ENCODE measurements at places on chromosomes 3 and 15.

DNA sequence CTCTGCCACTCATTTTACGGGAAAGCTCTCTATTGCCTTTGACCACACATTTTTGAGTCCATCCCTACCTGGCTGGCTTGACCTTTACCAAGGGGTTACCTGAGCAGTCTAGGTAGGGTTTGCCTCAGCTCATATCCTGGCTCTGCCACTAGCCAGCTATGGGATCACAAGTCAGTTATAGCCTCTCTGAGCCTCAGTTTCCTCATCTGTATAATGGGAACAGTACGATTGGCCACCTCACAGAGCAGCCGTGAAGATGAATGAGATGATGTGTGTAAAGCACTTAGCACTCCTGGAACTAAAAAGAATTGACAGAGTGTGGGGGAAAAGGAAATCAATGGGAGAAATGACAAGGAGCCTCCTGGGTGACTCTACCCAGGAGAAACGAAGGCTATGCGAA is 28.0 kb downstream of the SPATA12 start:
- no peak for DNase-seq

- peak; percentile 25 for DNase-seq
Observed at GRCh38 chr3:148911173-148911572, 46.1 kb downstream of the CPA3 start.

DNA sequence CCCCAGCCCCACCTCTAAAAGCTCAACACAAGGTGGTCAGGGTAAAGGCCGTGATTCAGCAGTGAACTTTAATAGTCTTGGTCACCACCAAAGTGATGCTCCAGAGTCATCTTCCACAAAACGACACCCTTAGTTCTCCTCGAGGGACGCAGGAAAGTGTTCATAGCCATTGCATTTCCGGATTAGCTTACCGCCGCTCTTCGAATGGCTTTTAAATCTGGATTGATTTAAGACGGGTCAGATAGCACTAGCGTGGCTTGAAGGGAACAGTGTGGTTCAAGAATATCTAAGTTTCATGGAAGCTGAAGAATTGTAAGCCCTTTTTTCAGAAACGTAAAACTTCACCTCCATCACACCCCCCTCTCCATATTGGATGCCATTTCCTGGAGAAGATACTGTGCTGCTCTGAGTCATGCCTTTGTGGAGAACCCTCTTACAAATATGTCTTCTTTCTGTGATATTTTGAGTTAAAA is 829 bp downstream of the RNF7 start:
- no peak for DNase-seq

DNA sequence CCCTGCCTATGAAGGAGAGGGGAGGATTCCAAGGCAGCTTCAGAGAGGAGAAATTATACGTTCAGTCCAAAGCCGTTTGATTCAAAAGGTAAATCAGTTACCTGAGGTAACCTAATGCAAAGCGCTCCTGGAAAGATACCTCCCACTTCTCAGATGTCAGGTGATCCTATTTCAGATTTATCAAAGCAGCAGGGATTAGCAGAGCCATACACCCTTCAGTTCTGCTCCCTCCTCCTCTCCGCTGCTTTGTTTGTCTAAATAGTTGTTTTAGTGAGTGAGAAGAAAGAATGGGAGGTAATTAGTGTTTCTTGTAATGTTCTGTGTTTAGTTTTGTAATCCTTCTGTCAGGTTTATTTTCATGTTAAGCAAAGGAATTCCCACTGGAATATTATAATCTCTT is 81.1 kb downstream of the SOX14 start:
- peak; percentile 10 for DNase-seq

DNA sequence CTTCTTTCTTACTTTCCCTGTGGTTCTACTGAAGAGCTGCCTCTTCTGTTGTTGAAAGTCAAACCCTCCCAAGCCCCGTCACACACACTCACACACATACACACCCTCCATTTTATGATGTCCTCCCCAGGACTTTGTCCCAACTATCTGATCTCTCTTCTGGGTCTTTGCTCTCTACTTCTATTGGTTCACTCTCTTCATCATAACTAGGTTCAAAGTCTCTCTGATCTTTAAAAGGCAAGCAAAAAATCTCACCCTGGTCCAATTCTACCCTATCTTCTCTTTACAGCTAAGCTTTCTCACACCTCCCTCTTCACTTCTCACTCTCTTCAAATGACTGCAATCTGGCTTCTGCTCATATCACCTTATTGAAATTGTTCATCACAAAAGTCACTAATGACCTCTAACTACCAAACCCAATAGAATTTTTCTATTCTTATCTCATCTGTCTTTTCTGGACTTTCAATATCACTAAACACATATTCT is 34.8 kb downstream of the LRRFIP2 start:
- no peak for DNase-seq

DNA sequence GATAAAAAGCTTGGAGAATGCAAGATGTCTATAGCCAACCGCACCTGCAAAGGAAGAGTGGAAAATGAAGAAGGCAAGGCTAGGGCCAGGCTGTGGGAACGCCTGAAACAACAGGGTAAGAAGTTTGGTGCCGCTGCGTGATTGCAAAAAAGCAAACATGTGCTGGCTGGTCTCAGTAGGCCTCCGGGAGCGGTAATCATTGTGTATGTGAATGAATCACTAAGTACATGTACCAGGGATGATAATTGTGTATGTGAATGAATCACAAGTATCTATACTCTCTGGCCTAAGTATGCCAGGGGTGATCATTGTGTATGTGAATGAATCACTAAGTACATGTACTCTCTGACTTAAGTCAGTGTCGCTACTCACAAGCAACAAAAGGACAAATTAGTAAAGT is 40.3 kb upstream of the PARL start:
- no peak for DNase-seq

DNA sequence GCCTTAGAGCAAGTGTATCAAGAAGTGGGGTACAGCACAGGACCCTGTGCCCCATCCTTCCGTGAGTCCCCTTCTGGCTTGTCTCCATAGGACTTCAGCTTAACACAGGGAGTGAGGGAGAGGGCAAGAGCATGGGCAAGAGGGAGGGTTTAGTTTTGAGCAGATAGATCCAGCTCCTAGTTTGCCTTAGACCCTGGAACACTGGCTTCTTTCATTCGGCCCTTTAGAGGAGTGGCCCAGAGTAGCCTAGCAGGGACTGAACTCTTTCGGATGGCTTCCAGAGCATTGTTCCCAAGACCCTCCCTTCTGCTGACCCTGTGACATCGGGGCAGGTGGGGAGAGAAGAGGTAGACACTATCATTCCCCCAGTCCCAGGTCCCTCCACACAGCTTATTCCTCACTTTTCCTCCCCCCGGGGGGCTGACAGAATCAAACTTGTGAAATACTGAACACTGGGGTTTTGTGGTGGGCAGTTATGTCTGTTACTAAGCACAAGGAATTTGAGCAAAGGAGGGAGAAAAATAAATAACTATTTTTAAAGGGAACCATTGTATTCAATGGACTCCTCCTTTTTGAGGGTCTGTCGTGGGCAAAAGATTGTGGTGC is 289.6 kb upstream of the C2CD4B start:
- no peak for DNase-seq

DNA sequence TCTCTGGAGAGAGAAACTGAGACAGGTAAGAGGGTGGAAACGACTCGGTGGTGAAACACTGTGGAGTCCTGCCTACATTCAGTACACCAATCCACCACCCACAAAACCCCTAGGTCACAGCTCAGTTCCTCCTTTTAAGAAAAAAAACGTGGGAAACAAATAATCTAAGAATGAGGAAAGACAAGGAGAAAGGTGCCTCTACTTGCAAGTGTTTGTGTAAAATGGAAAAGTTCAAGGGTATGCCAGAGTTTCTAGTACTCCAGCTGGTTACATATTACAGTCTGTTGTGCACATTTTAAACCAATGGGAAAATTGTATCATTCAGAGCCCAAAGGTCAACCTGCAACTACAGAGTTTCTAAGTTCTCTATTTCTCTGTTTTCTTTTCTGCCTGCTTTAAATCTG is 32.2 kb downstream of the HGD start:
- DNase-seq = no peak

- DNase-seq = no peak
Observed at GRCh38 chr15:100134586-100134985, 207.2 kb downstream of the ADAMTS17 start.

GRCh38 chr3:13716540-13717221 is 163.2 kb downstream of the WNT7A start:
- no peak for DNase-seq

- DNase-seq = no peak
Observed at GRCh38 chr15:39267685-39268084, 313.2 kb upstream of the THBS1 start.

- DNase-seq = no peak
Observed at GRCh38 chr3:71912839-71913495, 128.0 kb upstream of the PROK2 start.

GRCh38 chr15:88704791-88705768 is 66.3 kb downstream of the ISG20 start:
- peak; percentile 71 for DNase-seq

DNA sequence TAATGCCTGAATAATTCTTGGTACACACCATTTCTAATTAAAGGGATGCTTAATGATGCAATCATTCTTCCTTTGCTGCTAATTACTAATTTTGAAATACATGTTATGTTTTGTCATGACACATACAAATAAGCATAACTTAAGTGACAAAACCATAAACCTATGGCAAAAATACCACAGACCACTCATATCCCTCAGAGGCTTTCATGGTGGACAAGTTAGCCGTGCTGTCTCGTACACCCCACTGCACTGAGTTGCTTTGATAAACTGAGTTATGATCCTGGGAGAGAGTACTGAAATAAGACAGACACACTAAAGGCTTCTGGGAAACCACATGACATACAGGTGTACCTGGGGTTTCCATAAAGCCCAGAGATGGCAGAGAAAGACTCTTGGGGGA is 913.8 kb downstream of the FHIT start:
- no peak for DNase-seq

- DNase-seq = no peak
Observed at GRCh38 chr3:169159726-169160125, 503.8 kb downstream of the MECOM start.

DNA sequence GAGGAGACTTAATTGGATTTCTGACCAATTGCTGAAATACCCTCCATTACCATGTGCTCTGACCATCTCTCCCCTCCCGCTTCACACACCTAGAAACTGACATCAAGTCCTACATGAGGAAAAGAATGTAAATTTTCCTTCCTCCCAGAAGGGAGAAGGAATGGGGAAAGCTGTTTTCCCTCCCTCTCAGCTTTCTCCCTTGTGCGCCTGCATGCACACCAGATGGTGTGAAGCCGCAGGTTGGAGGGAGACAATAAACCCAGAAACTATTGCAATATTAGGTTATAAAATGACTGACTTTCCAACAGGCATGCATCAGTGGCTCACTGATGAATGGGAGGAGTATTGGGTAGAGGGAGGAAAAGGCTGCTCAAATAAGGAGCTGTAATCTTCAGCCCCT is 50.9 kb downstream of the MB21D2 start:
- DNase-seq = no peak

- DNase-seq = no peak
Observed at GRCh38 chr15:40061212-40061901, 22.4 kb upstream of the SRP14 start.

DNA sequence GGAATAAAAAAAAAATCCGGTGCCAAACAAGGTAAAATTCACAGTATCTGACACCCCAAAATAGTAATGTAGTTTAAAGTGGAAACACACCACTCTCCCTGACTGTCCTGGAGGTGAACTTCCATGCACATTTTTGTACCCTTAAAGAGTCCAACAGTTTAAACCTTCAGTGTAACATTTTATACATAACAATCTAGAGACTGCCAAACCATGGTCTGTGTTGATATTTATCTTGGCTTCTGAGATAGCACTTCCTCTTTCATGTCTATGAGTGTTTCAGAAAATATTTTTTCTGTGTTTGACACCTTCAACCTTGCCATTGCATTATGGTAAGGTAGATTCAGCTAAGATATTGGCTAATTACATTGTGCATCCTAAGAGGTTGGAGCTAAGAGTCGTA is 13.9 kb downstream of the TMEM45A start:
- no peak for DNase-seq

GRCh38 chr15:92393071-92393979 is at the start of gene ST8SIA2:
ST8SIA2 (plus strand) TSS chr15:92393881; CDS start chr15:92394065, 184 bp downstream.
- DNase-seq = peak; percentile 87

- DNase-seq = peak; percentile 46
Observed at GRCh38 chr3:128282380-128283196, 129.3 kb downstream of the EEFSEC start.

GRCh38 chr3:123082370-123083065 is 15.7 kb downstream of the PDIA5 start:
- no peak for DNase-seq

DNA sequence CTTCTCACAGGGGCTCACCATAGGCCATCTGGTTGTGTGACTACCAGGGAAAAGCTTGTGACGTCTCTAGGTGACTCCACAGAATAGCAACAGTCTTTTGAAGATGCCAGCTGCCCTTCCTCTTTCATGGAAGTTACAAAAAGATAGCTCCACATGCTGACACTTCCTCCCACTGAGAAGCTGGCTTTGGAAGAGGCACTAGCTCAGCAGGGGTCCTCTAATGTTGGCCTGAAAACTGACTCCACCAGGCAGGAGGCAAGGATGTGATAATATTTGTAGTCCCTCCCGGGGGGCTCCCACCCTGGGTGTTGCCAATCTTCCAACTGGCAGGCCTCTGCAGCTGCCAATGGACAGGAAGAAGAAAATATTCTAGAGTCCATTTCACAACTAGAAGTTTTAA is 343.5 kb downstream of the NEK10 start:
- peak; percentile 21 for DNase-seq

- DNase-seq = no peak
Observed at GRCh38 chr3:25872200-25872877, 82.4 kb downstream of the OXSM start.

DNA sequence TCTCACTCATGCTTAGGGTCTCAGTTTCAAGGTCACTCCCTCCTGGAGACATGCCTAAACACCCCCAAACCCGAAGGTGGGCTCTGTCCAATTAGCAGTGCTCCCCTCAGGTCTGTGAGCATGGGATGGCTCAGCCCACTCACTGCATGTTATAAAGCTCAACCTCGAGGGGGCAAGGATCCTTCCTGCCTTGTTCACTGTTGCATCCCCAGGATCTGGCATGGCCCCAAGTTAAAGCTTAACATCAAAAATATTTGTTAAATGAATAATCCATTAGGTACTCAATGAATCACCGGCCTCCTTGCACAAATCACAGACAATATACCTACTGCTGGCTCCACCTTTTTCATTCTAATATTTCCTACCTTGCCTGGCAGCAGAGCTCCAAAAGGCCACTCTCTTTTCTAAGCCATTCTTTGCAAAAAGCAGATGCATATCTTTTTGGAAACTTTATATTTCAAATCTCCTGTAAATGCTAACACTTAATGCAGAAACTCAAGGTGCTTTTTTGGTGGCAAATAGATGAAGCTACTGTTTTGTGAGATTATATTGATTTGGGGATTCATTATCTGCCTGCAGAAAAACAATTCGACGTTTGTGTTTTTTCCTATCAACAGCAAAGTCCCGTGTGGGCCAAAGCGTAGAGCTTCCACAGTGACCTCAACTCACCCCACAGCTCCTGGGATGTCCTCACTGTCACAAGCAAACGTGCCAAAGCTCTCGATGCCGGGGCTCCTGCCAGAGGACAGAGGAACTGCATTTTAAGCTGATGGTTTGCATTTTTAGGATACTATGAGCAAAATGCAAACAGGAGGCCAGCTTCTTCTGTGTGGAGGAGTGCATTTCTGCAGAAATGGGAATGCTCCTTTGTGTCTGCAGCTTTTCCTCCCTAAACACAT is 35.4 kb downstream of the PCOLCE2 start:
- DNase-seq = no peak
